ENCODE measurements at places on chromosomes 16 and 17.

DNA sequence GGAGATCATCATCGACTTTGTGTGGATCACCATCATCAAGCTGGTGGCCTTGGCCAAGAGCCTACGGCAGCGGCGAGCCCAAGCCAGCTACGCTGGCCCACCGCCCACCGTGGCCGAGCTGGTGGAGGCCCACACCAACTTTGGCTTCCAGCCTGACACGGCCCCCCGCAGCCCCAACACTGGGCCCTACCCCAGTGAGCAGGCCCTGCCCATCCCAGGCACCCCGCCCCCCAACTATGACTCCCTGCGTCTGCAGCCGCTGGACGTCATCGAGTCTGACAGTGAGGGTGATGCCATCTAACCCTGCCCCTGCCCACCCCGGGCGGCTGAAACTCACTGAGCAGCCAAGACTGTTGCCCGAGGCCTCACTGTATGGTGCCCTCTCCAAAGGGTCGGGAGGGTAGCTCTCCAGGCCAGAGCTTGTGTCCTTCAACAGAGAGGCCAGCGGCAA lies 72.5 kb downstream of the COG7 start:
- DNase-seq, result no peak

GRCh38 chr17:12911239-12911638 lies 106.6 kb downstream of the ELAC2 start:
- DNase-seq, result no peak

- DNase-seq, result no peak
Measured at GRCh38 chr16:24769806-24770205, 40.4 kb downstream of the TNRC6A start.

- no peak for DNase-seq
Measured at GRCh38 chr17:29066606-29067005, 23.7 kb downstream of the PIPOX start.

DNA sequence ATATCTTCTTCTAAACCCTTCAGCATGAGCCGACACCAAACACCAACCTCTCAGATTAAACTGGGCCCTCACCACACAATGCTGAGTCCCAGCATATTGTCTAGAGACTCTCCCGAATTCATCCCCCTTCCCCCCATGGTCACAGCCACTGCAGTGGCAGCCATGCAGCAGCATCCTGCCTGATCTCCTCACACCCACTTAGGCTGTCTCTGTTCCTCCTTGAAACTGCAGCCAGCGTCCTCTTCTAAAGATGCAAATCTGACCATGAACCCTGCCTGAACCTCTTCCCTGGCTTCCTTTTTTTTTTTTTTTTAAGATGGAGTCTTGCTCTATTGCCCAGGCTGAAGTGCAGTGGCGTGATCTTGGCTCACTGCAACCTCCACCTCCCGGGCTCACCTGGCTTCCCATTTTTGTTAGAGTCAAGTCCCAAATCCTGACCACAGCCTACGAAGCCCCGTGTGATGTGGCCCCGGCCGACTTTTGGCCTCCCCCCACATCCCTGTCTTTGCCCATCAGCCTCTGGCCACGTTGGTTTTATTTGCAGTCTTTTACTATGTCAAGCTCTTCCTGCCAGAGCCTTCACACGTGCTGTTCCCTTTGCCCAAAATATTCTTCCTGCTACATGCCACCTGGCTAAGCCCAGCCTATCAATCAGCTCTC lies 2.8 kb downstream of the FA2H start:
- no peak for DNase-seq

- no peak for DNase-seq
Measured at GRCh38 chr16:57725151-57725550, 10.4 kb upstream of the KATNB1 start.

- no peak for DNase-seq
Measured at GRCh38 chr17:9217151-9218056, 196.1 kb downstream of the NTN1 start.

DNA sequence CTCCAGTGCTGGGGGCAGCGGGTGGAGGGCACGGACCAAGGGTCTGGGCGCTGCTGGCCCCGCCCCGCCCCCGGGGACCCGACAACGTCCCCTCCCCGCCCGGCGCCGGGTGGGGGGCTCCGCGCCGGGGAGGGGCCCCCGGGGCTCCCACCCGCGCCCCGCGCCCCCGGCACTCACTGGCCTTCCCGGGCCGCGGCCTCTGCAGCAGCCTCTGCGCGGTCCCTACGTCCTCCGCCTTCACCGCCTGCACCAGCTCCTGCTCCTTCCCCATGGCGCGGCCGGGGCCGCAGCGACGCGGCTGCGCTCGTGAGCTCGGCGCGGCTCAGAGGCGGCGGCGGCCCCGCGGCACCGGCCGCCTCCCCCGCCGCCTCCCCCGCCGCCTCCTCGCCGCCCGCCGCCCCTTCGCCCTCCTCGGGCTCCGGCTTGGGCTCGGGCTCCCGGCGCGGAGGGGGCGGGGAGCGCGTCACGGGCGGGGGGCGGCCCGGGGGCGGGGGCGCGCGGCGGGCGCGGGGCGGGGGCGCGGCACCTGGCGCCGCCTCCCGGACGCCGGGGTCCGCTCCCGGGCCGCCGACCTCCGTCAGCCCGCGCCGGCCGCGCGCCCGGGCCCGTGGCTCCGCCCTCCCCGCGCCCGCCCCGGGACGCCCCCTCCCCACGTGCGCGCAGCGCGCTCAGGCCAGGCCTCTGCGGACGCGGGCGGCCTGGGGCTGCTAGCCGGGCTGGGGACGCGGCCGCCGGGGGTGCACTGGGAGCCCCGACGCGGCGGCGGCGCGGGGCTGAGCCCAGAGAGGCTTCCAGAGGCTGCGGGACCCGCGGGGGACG lies at the start of gene CASKIN1:
Gene CASKIN1 (minus strand): TSS at position 444 of the 819 bp plus-strand sequence. CDS start 173 bp downstream, at position 271.
- no peak for DNase-seq

Data from stimulated activated CD4-positive, alpha-beta T cell treated with anti-CD3 and anti-CD28 coated beads, Interleukin-1b, Interleukin-23, amount 100 ng/mL, for 24 hours (primary cell).